Activated T-cell treated with anti-CD3 and anti-CD28 coated beads for 48 hours (primary cell): ENCODE measurements at places on chromosomes 4 and X.

DNA sequence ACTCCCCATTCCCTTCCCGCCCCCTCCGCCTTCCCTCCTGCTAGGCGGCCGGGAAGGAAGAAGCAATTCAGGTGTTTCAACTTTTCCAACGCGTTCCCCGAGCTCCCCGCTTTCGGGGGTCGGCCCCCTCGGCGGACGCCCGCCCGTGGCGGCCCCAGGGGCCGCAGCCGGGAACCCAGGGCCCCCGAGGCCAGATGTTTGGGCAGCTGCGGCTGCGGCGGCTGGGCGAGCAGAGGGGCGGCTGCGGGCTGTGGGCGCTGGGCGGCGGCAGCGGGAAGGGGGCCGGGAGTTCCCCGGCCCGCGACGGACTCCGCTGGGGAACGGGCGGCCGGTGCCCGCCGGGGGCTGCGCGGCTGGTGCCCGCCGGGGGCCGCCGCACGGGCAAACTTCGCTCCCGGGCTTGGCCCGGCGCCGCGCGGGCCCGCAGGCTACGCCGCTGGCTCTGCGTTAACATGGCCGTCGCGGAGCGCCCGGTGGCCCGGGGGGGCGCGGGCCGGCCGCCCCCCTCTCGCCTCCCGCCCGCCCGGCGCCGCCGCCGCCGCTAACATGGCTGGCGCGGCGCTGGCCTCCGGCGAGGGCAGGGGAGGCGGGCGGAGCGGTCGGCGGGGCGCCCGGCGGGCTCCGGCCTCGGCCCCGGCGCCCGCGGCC, 510 bp downstream of the HMGB3 start:
- peak; percentile 12 for DNase-seq

DNA sequence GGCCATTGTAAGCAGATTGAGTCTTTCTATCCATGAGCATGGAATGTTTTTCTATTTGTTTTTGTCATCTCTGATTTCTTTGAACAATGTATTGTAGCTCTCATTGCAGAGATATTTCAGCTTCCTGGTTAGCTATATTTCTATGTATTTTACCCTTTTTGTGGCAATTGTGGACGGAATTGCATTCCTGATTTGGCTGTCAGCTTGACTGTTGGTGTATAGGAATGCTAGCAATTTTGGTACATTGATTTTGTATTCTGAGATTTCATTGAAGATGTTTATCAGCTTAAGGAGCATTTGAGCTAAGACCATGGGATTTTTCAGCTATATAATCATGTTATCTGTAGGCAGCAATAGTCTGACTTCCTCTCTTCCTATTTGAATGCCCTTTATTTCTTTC, 154.6 kb downstream of the GUCY2F start:
- DNase-seq, result no peak

DNA sequence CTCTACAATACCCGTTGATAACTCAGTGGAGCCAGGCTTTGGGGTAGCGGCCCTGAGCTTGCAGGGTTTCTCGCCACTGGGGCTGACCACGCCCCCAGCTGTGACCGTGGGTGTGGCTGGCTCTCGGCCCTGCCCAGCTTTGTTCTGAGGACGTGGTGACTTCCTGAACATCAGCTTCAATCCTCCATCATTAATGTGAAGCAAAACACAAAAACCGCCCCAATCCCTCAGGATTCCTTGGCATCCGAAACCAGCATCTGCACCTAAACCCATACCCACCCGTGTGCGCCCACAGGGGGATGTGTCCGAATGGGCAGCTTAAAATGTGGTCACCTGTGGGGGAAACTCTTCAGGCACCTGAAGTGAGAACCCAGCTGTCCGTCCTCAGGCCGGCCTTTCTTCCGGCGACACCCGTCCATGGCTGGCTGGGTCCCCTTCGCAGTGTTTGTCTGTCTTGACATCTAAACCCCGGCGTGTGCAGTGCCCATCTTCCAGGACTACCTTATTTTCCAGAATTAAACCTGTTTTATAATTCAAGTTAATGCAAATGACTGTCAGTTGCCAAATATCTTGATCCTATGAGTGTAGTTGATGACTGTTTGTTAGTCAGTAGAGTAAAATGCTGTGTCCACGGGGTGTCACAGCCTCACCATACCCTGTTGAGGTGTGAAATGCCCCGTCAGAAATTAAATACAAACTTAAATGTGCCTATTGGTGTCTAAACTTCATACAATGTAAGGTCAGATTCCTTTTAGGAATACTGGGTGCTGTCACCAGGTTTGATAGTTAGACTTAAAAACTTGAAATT, 27.3 kb downstream of the NELFA start:
- no peak for DNase-seq

- DNase-seq, result no peak
Measured at GRCh38 chr4:41528512-41529205, 9.3 kb upstream of the LIMCH1 start.
